ENCODE measurements at places on chromosomes 6 and 20. TPM values are rescaled to one million over a fixed set of nuclear protein-coding genes. Genes with fewer than 3 reads are reported as not detected.

Gene PSORS1C2
- polyA plus RNA-seq: not detected

Gene CST2
- polyA plus RNA-seq: not detected

Gene SSTR4
- not detected for polyA plus RNA-seq

DNA sequence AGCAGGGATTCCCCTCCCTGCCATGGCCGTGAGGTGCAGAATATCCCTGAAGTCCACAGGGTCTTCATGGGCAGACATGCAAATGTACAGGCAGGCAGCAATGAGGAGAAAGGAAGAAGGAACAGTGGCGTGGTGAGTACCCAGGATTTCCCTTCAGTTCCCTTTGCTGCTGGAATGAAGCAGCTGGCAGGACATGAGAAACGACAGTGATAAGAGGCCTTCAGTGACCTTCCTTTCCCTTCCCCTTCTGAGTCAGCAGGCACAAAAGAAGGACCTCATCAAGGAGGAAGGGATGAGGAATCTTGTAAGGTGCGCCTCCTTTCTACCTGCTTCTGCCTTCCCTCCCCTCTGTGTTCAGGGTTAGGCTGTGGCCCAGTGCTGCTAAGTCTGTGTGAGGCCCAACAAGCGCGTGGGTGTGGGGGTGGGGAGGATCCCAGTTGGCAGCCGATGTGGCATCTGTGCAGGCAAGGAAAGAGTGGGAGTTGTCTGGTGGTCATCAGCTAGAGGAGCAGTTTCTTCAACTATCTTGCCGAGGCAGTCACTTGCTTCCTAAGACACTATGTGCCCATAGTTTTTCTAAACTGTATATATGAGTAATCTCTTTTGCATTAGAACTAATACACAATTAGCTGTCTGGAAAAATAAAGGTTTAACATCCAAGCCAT lies 29.5 kb upstream of the FBXO9 start:
- no peak for DNase-seq

DNA sequence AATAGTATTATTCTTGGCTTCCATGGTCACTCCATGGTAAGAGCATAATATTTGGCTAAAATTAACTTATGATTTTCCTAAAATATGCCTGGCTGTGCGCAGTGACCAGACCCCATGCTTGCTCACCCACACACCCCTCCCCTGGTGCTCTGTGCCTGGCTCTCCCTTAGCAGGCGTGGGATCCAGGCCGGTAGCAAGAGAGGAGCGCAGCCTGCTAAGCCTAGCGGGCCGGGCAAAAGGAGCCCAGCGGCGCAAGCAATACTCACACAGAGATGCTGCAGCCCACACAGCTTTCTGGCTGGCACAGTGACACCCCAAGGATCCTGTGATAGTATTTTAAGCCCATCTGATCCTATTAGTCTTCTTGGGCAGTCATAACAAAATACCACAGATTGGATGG lies 79.8 kb upstream of the EYS start:
- no peak for DNase-seq

- no peak for DNase-seq
These were observed 284.3 kb upstream of the SULF2 start for GRCh38 chr20:48069596-48069995.

DNA sequence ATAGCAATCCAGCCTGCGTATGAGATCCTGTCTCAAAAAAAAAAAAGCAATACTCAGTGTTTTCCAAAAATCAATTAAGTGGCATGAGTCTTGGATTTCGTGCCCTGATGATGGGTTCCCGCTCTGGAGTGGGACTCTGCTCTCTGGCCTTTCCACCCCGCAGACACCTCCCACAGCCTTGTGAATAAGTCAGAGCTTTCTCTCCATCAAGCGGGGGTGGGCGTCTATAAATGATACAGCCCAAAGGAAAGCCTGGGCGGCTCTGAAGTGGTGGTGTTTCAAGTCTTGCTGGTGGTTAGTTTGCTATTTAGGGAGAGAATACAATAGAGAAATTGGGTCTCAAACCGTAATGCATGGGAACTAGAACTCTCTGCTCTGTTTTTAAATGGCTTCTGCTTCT lies 52.5 kb upstream of the TAGAP start:
- DNase-seq: no peak

GRCh38 chr6:66993272-66993671 lies 1286.2 kb upstream of the EYS start:
- DNase-seq: no peak

GRCh38 chr6:41284726-41285125 lies 1.8 kb downstream of the TREM1 start:
- DNase-seq: no peak

DNA sequence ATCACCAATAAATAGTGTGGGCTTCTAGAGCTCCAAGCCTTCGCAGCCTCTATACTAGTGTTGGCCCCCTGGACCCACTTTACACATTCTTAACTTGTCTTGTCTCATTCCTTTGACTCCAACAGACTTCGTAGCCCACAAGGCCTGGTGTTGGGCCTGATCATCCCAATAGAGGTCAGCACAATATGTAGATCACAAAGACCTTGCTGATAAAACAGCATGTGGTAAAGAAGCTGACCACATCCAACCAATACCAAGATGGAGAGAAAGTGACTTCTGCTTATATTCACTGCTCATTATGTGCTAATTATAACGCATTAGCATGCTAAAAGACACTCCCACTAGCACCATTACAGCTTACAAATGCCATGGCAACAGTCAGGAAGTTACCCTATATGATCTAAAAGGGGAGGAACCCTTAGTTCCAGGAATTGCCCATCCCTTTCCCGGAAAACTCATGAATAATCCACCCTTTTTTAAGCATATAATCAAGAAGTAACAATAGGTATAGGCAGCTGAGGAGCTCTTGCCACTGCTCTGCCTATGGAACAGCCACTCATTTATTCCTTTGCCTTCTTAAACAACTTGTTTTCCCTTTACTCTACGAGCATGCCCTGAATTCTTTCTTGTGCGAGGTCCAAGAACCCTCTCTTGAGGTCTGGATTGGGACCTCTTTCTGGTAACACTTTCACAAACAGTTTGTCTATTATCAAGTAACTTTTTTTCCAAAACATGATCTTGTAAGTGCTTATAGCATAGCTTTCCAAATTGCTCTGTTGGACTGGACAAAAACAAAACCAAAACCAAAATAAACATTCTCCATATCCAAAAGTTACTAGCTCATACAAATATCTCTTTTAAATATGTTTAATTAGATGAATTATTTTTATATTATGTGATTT lies 54.6 kb upstream of the ECHDC1 start:
- no peak for DNase-seq

- DNase-seq: no peak
These were observed 4.9 kb upstream of the CTCFL start for GRCh38 chr20:57529810-57530209.

DNA sequence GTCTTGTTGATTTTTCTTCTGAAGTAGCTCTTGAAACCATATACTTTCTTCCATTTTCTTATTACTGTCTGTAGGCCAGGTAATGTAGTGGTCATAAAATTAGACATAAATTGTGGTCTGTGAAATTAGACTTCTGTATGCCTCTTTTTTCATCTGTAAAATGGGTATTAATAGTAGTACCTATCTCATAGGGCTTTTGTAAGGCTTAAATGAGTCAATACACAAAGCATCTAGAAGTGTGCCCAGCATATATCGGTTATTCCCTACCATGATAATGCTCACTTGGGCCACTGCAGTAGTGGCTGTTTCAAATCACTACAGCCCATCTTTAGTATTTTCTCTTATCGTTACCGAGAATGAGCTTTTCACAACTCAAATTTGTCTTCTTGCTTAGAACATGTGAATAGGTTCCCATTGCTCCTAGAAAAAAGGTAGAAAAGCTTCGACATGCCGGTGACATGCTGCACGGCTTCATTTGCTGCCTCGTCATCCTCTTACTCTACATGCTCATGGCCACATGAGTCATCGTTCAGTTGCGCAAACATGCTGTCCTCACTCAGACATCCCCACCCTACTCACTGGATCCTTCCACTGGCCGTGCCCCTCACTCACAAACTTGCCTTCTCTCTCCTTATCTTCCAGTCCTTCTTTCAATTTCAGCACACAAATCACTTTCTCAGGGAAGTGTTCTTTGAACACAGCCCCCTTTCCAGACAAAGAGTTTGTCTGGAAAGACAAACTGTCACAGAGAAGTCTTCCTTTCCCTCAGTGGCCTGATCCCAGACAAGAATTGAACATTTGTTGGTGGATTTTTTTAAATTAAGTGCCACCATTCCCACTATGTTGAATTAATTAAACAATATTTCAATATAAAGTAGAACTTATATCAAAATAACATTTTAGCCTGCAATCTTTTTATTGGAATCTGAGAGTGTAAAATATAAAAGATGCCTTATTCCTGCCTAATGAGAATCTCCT lies 32.2 kb upstream of the ERVFRD-1 start:
- peak; percentile 84 for DNase-seq
